ENCODE measurements at places on chromosomes 7 and 10.

DNA sequence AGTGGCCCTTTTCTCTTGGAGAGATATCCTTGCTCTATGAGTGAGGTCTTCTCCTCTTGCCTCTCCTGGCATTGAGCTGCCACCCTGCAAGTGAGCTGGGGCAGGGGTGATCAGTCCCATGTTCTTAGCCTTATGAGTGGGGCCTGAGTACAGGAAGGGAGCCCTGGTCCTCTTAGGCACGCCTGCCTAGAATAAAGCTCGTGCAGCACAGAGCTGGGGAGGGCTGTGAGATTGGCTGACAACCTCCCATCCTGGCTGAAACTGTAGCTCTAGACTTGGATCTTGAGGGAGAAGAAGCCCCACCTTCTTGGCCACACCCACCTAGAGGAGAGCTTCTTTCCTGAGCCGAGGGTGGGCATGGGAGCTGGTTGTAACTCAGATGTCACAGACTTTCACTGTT is 305.0 kb upstream of the ZNF32 start:
- DNase-seq = no peak

DNA sequence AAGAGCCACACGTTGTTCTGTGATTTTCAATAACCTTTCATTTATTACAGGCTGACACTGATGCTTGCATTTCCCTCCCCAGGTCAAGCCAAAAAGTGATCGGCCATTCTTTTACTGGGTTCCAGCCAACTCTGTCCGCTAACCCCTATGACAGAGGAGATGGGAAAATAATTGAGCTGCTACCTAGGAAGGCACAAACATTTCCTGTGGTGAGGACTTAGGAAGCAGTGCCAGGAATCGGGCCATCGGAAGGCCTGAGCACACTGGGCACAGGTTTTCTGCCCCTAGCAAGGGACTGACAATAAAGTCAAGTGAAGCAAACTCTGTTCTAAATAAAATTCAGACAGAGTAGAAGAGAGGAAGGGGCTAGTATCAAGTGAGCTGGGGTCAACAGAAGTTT is 313.0 kb upstream of the AOAH start:
- no peak for DNase-seq

- no peak for DNase-seq
These were observed 15.9 kb upstream of the ZNF777 start for GRCh38 chr7:149476791-149477190.

GRCh38 chr10:133390597-133391248 is 3.2 kb upstream of the MTG1 start:
- no peak for DNase-seq

- no peak for DNase-seq
These were observed 54.7 kb upstream of the EGR2 start for GRCh38 chr10:62870866-62871265.

GRCh38 chr10:114779803-114780576 is 41.6 kb upstream of the FHIP2A start:
- DNase-seq = no peak

Data from activated T-cell treated with anti-CD3 and anti-CD28 coated beads for 4 hours (primary cell).